ENCODE measurements at places on chromosomes 5 and 9. TPM values are rescaled to one million over a fixed set of nuclear protein-coding genes. Genes with fewer than 3 reads are reported as not detected.

The PLAC8L1 gene
- not detected for total RNA-seq

GRCh38 chr9:76161106-76161505 lies 233.1 kb downstream of the RFK start:
- no peak for DNase-seq

The PCDHA13 gene
- 0.39 TPM for total RNA-seq

DNA sequence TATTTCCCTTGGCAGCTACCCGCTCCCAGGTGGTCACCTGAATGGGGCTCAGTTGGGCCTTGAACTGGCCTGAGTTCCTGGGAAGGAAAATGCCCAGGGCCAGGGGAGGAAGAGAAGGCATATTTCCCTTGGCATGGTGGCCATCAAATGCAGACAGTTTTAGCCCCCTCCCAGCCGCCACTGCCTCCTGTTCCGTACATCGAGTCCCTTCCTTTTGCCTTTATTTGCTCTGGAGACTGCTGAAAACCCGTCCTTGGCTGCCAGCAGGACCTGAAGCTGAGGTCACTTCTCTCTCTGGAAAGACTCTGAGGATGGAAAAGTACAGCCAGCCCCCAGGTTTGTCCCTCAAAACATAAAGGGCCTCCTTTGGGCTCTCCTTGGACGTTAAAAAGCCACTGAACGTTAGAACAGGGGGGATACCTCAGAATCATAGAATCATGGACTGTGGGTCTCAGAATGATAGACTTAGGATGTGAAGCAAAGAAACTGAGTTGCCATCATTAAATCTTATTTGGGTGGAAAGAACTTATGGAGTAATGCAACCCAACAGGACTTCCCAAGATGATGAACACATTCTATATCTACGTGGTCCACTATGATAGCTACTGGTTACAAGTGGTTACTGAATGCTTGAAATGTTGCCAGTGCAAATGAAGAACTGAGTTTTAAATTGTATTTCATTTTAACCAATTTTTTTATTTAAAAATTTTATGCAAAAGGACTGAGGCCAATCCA lies 7.1 kb downstream of the SPARC start:
- no peak for DNase-seq

- DNase-seq: no peak
Observed at GRCh38 chr5:94524841-94525697, 93.3 kb downstream of the KIAA0825 start.

GRCh38 chr9:38727497-38728001 lies 7.6 kb upstream of the FAM240B start:
- DNase-seq: no peak

The TMEM171 gene
- 0.59 TPM for total RNA-seq

Measured in right atrium auricular region (tissue), 2 donors.